ENCODE measurements at places on chromosomes 2 and 18.

DNA sequence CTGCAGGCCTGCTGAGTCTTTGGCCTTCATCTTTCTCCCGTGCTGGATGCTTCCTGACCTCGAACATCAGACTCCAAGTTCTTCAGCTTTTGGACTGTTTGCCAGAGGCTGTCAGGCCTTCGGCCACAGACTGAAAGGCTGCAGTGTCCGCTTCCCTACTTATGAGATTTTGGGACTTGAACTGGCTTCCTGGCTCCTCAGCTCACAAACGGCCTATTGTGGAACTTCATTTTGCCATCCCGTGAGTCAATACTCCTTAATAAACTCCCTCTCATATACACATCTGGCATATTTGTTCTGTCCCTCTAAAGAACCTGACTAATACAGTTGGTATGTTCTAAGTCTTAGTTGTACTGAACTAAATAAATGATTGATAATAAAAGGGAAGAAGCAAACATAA, 702.8 kb upstream of the LINC00305 start:
- DNase-seq = no peak

DNA sequence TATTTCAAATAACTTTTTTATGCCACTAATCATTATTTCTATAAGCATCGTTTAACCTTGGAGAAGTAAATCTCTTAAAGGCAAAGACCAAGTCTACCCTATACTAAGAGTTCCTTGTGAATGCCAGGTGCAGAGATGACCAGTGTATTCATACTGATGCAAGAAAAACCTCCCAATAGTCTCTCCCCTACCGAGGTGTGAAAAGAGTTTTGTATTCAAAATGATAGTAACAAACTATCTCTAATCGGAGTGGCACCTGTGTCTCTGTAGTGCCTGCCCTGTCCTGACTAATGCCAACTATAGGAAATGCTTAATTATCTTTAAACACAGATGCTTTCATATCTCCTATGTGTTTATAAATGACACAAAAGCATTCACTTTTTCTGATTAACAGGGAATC, 798.5 kb downstream of the TRIB2 start:
- DNase-seq = no peak

DNA sequence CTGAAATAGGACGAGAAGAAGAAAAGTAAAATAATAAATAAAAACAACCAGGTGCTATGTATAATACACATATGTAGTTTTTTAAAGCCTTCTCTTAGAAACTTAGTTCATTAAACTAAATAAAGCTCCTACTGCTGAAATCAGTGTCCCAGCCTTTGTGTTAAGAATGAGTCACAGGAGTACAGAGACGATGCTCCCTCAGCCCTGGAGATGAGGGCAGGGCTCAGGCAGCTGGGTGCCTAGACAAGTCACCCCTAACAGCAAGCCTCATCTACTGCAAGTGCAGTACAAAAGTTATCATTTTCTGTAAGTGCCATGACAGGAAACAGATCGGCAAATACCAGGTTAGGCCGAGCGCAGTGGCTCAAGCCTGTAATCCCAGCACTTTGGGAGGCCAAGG, 18.2 kb downstream of the KIDINS220 start:
- DNase-seq = no peak

DNA sequence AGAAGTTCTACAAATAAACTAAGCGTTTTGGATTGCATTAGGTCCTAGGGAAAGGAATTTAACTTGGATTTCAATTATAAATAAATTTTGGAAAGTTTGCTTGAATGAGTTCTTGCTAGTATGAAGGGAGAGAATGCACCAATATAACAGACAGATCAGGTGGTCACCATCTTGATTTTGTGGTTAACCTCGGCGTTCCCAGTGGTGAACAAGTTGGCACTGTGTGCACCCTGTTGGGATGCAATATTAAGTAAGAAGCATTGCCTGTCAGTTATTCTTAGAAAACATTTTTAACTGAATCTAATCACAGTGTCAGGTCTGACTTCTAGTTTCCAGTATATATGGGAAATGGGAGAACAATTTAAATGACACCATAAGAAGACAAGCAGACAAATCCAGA, 673.4 kb downstream of the SLC4A3 start:
- DNase-seq = no peak

GRCh38 chr2:239263231-239263630, 137.6 kb downstream of the HDAC4 start:
- no peak for DNase-seq

DNA sequence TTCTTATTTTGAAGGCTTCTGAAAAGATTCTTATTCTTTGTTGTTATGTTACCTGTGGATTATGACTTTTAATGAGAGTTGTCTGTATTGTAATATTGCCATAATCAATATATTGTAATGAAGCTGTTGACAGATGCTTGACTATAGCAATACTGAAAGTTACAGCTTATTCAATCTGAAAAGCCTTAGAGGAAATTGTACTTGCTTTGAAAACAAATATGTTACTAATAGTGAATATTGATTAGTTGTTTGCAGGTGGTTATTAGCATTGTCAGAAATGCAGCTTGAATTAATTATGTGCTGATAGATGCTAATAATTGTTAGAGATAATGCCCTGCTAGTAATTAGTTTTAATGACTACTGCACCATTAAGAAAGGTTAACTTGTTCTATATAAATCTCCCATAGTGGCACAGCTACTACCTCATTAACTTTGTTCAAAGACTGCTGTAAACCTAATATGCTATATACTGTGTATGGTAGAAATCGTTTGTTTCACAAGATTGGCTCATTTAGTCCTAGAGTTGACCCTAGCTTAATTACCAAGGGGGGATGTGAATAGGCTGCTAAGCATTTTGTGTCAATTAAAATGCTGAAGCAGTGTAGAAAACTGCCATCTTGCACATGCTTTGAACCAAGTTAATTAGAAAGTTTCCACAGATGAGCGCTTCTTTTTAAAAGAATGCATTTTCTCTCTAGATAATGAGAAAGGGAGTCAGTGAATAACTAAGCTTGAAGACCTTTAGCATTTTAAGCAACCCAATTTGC, 30.5 kb downstream of the SLC39A10 start:
- no peak for DNase-seq

- DNase-seq = no peak
Observed at GRCh38 chr2:209526561-209526960, 102.7 kb downstream of the MAP2 start.

DNA sequence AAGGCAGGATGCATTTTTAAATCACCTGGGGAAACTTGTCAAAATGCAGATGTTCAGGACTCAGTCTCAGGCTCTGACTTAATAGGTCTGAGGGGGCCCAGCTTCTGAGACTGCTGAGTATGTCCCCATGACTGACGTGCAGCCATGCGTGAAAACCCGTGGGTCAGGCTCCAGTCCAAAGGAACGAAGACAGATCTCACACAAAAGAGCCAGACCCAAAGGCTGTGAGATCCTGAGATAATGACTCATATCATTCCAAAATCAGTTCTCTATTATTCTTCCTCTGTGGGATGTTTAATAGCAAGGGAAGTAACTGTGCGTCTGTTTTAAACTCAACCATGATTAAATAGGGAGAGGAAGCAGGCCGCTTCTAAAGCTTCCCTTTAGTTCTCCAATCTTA, 107.4 kb upstream of the ACAA2 start:
- DNase-seq = no peak

DNA sequence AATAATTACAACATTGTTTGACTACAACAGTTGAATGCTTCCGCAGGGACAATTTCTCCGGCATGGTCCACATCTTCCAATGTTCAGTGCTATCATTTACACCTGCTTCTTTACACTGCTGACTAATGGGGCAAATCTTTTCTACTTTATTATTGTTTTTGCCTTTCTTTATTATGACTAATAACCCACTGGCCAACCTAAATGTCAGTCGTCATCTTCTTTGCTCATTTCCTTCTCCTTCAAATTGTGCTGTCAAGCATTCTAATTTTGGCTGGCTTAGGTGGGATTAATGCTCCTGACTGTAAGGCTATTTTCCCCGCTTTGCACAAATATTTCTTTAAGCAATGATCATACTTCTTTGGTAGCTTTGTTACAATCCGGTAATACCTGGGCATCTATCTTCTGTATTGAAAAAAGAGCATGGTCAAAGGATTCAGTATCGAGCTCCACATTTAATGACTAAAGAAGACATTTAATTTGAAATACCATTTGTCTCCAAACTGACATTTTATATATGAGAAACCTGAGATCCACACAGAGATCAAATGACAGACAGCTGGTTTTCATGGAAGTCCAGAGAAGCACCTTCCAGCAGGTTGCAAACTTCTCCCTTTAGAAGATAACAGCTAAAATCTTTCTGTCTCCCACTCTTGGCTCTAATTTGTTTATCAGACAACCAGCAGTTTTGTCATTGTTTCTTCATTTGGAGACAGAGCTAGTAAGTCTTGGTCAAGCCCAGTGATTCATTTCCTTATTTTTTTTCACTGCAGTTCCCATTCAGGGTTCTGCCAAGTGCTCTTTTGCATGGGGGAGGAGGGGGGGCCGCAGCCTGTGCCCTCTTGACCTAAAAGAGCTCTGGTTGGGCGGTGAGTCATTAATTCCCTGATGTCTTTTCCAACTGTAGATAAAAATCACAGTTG, 132.9 kb downstream of the SOCS6 start:
- no peak for DNase-seq

DNA sequence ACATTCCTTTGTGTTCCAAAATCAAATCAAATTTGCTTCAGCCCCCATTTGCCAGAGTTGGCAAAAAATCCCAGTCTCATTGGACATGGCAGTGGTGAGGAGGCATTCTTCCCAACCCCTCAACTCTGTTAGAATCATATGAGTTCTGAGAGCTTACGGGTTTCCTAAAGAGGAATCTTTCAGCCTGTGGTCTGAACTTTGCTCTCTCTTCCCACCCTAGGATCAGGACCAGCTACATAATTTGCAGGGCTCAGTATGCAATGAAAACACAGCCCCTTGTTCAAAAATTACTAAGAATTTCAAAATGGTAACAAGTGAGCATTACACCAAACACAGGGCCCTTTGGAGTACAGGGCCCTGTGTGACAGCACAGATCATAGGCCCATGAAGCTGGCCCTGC, 47.1 kb upstream of the RMND5A start:
- no peak for DNase-seq

GRCh38 chr2:219282943-219283581, 3.9 kb downstream of the DNAJB2 start:
- DNase-seq = no peak

- no peak for DNase-seq
Observed at GRCh38 chr2:191789796-191790195, 57.1 kb downstream of the CAVIN2 start.

Data from esophagus squamous epithelium (tissue), 5 donors.